Umbilical cord (tissue), 2 donors: ENCODE measurements at places on chromosomes 7 and 10. TPM values are rescaled to one million over a fixed set of nuclear protein-coding genes. Genes with fewer than 3 reads are reported as not detected.

DNA sequence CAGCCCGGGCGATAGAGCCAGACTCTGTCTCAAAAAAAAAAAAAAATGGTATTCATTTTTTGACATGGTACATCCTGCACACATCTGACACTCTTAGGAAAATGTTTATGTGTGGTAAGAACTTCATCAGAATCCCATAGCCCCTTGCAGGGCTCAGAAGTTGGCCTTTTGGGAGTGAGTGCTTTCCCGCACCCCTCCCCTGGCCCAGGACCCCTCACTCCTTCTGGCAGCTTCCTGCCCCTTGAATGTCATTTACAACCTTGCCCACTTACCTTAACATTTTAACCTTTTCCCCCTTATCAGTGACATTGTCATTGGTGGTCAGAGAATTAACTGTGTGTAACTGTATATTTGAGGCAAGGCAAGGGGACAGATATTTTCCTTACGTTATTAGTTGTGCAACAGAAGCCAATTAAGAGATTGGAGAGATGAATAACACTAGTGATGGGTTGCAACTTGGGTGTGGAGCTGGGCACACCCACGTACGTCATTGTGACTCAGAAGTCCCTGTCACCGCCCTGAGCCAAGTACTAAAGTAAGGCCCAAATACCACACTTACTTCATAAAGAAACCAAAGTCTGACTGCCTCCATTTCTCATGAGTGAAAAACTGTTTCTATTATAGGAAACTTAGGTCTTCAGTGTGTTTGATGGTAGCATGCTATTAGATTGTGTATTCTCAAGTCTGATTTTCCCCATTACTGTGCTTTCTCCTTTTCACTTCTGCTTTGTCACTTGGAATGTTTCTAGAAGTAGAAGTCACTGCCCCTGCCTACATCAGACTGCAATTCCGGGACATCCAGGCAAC, 31.6 kb downstream of the OGDH start:
- peak; percentile 35 for DNase-seq

DNA sequence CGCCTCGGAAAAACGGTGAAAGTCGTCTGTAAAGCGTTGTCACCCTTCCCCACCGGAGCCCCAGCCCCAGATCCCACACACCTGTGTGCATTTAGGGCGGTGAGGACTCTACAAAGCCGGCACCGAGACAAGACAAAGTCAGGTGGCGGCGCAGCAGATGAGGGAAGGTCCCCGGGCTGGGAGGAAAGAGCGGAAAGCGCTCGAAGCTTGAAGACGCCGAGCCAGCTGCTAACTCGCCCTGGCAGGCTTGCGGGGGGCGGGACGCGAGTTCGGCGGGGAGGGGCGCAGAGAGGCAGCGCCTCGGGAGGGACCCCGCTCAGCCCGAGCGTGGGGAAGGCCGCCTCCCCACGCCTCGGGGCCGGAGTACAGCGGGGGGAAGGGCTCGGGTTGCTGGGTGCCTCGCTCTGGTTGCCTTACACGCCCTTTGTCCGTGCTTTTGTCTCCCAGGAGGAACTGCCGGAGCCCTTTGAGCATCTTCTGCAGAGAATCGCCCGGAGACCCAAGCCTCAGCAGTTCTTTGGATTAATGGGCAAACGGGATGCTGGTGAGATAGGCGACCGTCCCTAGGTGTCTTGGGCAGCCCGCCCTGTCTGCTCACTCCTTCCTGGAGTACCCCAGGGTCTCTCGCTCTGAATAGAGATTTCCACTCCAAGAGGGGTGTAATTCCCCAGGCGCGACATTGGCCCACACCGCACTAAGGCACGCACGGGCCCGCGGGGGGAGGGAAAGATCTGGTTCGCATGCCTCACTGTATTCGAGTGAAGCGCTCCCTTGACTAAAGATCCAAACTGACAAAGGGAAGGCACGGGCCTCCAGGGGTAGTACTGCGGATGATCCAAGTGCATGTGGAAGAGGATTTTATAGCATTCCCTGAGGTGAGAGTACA, 1.6 kb downstream of the TAC1 start:
- no peak for DNase-seq

DNA sequence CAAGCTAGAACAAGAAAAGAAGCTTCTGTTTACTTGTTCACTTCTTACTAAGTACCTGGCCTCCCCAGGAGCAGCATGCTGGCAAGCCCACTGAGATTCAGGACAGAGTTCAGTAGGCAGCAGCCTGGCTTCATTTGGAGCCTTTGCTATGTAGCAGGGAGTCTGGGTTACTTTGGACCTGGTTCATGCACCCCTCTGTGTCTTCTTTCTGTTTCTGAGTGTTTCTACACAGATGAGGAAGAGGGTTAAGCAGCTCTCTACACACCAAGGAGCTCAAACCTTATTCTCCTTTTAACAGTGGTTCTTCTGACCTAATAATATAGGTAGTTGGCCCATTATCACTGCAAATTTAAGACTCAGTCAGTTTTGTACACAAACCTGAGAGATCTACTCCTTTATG, 152.9 kb downstream of the ARID5B start:
- DNase-seq: no peak

- peak; percentile 67 for DNase-seq
These were observed 25.1 kb upstream of the GHRHR start for GRCh38 chr7:30938435-30939316.

DNA sequence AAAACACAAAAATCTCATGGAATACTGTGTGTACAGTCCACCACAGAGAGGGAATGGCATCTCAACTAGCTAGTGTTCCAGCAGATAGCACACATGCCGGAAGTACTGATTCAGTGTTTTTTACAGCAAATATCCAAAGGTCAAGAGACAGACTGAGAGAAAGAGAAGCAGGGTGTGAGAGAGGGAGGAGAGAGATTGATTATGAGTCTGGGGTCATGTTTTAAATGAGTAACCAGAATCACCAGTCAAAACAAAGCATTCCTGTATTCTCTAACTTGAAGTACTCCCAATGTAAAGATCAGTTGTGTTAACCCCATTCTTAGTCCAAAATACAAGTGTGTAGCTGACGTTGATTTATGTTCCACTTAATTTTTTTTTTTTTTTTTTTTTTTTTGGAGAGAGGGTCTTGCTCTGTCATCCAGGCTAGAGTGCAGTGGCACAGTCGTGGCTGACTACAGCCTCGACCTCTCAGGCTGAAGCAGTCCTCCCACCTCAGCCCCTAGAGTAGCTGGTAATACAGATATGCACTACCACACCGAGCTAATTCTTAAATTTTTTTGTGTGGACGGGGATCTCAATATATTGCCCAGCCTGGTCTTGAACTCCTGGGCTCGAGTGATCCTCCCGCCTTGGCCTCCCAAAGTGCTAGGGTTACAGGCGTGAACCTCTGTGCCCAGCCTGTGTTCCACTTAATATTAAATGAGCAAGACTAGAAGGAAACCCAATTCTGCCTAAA, 114.2 kb downstream of the TAF3 start:
- DNase-seq: peak; percentile 9

GRCh38 chr7:66118603-66119002, 4.0 kb downstream of the CRCP start:
- DNase-seq: no peak

DNA sequence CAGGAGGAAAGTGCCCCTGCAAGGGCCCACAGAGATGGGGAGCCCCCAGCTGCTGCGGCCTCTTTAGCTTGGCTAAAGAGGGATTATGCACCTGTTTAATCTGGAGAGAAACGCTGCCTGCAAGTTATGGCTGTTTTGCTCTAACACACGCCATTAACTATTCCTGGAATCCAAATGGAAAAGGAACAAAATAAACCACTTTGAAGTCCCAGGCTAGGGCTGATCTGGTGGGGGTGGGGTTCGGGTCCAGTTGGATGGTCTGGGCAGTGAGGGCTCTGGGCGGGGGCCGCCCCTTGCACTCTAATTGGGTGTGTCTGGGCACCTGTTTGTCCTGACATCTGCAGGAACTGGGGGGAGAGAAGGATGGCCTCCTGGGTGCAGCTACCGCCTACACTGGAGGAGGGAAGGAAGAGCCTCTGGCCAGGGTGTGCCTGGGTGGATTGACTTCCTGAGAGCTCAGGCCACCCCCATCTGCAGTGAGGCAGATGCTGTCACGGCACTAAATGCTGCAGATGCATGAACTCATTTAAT, 300.6 kb downstream of the ZEB1 start:
- no peak for DNase-seq

- no peak for DNase-seq
These were observed 17.6 kb upstream of the PANK1 start for GRCh38 chr10:89662596-89662995.

GRCh38 chr7:103947026-103947655, 42.3 kb downstream of the RELN start:
- DNase-seq: peak; percentile 35

- peak; percentile 56 for DNase-seq
These were observed 38.4 kb upstream of the PLXNA4 start for GRCh38 chr7:132614428-132615318.

DNA sequence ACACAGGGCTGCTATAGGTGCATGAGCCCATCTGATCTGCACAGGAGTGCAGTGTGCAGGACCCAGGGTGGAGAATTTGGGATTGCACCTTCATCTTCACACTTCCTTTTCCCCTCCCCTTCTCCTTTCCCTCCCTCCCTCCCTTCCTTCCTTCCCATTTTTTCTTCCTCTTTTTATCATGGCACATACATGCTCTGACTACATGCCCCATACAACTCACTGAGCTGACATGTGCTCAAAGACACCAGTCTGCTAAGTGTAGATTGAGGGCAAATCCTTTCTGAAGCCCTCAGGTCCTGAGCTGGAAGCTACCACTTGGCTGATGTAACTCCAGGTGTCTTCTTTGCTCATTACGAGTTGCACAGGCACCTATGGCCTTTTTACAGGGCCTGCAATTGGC, 365.3 kb upstream of the ZNF32 start:
- DNase-seq: no peak

GRCh38 chr7:1560620-1561031, 4.6 kb upstream of the TMEM184A start:
- no peak for DNase-seq

- no peak for DNase-seq
These were observed 8.7 kb downstream of the ATP6V0E2 start for GRCh38 chr7:149882248-149883047.

DNA sequence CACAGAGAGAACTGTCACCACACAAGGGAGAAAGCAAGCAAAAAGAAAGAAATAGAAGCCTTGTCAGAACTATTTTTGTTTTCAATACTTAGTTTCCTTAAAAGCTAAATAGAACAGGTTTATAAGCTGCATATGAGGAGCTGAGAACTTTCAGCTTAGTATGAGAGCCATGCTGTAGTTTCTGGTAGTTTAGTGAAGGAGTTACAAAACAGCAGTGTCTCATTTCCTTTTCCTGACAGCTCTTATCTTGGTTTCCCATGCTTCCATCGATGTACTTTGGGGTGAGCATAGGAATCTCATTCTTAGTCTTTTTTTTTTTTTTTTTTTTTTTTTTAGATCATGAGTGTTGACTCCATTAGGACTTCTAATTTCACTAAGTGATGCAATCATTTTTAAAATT, 8.6 kb upstream of the CHRM2 start:
- DNase-seq: no peak

- DNase-seq: no peak
These were observed 84.2 kb upstream of the FAM133B start for GRCh38 chr7:92674379-92674778.

- DNase-seq: no peak
These were observed 100.3 kb upstream of the C10orf90 start for GRCh38 chr10:126770809-126771208.

GRCh38 chr10:20745556-20746375, 151.3 kb downstream of the NEBL start:
- no peak for DNase-seq

GRCh38 chr7:36978461-36978860, 254.2 kb upstream of the AOAH start:
- no peak for DNase-seq

DNA sequence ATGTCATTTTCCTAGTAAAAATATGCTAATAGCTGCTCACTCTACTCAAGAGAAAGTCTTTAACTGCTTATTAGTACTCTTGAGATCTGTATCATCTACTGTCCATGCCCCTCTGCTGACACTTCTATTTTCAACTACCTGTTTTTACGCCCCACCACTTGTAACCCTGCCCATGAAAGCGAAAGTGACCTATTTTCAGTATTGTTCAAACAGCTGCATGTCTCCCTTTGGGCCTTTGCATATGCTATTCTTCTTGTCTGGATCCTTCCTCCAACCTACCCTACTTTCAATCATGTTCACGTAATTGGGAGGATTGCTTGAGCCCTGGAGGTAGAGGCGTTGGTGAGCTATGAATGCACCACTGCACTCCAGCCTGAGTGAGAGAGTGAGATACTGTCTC, 1481.3 kb downstream of the GATA3 start:
- no peak for DNase-seq

- no peak for DNase-seq
These were observed 24.5 kb downstream of the STEAP1 start for GRCh38 chr7:90178679-90179278.

GRCh38 chr10:24574161-24574560, 149.5 kb downstream of the ARHGAP21 start:
- no peak for DNase-seq

- DNase-seq: no peak
These were observed 83.9 kb downstream of the CHN2 start for GRCh38 chr7:29278337-29279069.

Gene SLC29A4
- total RNA-seq: 0.24 TPM

Gene SUN3
- not detected for total RNA-seq

Gene SYNPO2L
- 1.9 TPM for total RNA-seq

Gene EBLN1
- total RNA-seq: 3.6 TPM

Gene VDAC2
- 77.3 TPM for total RNA-seq

Gene ABCC2
- 0.72 TPM for total RNA-seq

Gene LYZL2
- total RNA-seq: not detected

Gene UPK3B
- not detected for total RNA-seq

Gene PRKG1
- total RNA-seq: 144 TPM

Gene SH3PXD2A
- total RNA-seq: 38.3 TPM

Gene FAM131B
- 7.2 TPM for total RNA-seq

Gene EGR2
- 11.8 TPM for total RNA-seq

Gene PRRT4
- 0.24 TPM for total RNA-seq

Gene CPA1
- total RNA-seq: 7.0 TPM
